ENCODE measurements at places on chromosomes 16 and 17.

GRCh38 chr17:66306446-66306845 lies 4.0 kb downstream of the PRKCA start:
- no peak for DNase-seq

DNA sequence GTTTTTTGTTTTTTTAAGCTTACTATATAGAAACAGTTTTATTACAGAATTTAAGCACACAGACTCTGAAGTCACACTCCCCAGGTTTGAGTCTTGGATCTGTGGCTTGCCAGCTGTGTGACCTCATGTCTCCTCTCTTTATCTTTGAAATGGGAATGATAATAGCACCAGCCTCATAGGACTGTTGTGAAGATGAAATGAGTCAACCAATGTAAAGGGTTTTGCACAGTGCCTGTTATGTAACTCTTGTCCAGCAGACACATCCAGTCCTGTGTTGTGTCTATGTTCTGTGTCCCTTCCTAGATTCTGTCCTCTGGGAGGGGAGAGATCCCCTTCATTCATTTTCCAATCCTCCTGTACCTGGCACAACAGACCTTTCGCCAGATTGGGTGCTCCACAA lies 3.1 kb upstream of the CPD start:
- DNase-seq: no peak

DNA sequence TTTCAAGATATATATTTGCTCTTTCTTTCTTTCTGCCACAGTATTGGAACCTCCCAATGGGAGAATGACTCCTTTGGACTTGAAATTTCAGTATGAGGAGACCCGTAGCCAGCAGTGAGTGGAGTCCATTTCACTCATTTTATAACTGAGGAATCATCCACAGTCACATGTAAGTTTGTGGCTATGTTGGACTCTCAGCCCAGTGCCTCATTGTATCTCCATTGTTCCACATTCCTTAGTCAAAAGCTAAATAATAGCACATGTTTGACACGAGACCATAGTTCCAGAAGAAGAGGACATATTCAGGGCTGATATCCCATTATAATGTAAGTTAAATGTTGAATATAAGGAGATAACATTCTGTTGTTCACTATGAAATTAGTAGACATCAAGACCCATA lies 12.7 kb upstream of the SPAG9 start:
- DNase-seq: no peak

- DNase-seq: no peak
Observed at GRCh38 chr16:66007717-66008116, 358.8 kb upstream of the CDH5 start.

GRCh38 chr16:86452451-86452850 lies 57.9 kb upstream of the FOXF1 start:
- no peak for DNase-seq

DNA sequence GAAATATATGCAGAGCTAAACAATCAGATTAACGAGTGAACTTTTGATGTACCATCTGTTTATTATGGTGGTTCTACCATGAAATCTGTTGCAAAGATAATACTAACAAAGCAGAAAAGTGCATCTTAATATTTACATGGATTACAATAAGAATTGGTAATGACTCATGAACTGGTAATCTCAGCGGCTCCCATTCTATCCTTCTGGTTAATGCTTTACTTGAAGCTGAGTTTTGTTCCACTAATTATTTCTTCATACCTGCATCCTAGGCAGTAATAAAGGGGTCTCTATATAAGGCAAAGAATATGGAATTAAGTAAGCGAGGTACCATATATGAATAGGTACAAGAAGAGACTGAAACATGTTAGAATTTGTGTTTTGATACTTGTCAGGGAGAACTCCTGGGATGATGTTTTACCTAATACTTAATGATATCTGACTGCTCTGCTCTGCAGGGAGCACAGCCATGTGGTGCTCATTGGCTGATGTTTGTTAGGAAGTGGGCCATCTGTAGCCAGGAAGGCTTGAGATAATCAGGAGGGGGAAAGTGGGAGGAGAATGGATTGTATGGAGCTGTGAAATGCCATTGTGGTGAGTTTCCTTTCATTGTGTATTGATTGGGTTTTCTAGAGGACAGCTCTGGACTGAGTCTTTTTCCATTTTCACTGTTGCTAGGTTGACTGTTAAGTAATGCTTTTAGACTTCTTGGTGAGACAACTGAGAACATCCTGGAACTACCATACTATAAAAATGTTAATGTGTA lies 52.6 kb downstream of the MAP2K6 start:
- DNase-seq: no peak

- DNase-seq: no peak
Observed at GRCh38 chr17:4901648-4902344, 1.1 kb downstream of the CHRNE start.

- DNase-seq: no peak
Observed at GRCh38 chr16:88543230-88543813, 26.9 kb upstream of the ZC3H18 start.

GRCh38 chr17:76872221-76872873 lies 4.1 kb downstream of the MGAT5B start:
- DNase-seq: no peak

DNA sequence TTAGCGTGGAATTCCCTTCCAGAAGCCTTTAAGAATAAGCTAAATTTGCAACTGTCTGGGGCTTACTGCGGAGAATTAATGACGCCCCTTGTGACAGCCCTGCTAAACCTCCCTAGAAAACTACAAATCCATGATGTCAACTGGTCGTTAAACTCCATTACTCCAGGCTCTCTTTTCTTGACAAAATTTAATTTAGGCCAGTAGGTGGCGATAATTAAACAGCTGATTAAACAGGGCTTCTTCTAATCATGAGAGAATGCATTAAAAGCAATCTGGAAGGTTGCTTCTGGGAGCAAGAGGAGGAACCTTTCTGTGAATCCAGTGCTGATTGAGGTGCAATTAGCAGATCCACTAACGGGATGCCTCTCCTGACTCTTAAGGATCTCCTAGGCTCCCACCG lies 8.1 kb upstream of the NLRP1 start:
- DNase-seq: no peak

GRCh38 chr17:50026837-50027171 lies 29.1 kb upstream of the ITGA3 start:
- DNase-seq: peak; percentile 92

- DNase-seq: no peak
Observed at GRCh38 chr17:81741049-81741593, 29.0 kb downstream of the SLC25A10 start.

DNA sequence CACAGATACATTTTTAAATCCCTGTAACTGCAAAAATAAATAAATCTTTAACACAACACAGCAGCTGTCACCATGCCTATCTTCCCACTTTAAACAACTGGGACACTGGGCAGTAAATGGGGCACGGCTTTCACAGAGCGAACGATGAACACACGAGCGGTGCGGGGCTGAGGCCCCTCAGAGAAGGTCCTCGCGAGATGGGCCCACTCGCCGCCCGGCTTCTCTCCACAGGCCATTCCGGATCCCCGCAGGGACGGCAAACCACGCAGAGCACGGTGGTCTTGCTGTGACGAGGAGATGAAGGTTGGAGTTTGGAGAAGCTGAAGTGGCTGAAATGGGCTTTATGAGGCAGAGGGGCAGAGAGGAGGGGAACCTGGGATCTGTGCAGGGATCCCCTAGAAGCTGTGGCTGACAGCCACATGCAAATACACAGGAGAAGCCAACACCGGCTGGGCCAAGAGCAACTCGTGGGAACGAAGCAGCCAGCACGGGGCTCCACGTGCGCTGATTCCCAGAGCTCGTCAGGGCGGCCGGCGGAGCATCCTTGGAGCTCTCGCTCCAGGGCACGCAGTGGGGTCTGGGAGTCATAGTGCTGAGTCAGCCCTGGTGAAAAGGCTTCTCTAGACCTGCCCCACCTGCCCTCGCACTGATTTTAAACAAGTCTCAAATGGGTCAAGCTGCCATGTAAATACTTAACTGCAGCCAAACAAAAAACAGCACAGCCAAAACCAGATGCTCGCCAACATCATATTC lies 31.7 kb downstream of the CCDC57 start:
- no peak for DNase-seq

GRCh38 chr17:76384222-76384986 lies at the start of gene SPHK1:
Gene SPHK1 (plus strand): TSS chr17:76384609. CDS start chr17:76385645, 1,036 bp downstream.
- DNase-seq: peak; percentile 49

DNA sequence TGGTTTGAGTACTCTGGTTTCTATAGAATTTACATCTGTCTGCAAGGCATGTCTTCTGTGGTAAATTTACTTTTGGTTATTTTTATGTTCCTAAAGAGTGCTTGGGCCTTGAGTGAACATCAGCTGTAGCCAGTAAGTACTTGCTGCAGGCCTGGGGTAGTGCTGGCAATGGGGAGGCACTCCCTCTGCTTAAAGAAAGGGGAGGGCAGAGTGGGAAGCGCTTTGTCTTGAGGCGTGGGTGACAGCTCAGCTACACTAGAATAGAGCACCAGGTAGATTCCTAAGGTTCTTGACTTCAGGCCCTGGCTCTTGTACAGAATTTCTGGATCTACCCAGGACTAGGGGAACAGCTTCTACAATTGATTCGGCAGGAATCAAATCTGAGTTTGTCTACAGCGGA lies 50.6 kb downstream of the MPHOSPH6 start:
- DNase-seq: no peak

All from tibial artery (tissue), 4 donors.